T-helper 17 cell (primary cell): ENCODE measurements at places on chromosomes 7 and 10.

DNA sequence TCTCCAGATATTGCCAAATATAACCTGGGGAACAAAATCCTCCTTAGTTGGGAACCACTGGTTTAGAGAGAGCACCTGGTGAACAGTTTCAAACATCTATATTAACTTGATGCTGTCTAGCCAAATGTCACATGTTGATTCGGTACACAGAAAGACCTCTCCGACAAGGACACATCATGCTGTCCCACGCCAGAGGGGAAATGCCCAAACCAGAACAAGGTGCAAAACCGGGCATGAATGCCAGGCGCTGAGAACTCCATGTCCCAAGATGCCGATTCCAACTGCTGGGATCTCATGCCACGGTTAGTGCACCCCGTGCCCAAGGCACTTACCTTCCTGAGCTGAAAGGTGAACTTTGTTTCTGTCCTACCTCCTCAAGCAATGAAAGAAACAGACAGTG is 100.8 kb downstream of the SFMBT2 start:
- no peak overlapping the region for H3K27ac ChIP-seq
- H3K4me1 ChIP-seq = peaks cover 24% of the 10 kb centered on the region
- peaks cover 7% of the 10 kb centered on the region for H3K36me3 ChIP-seq
- DNase-seq = no peak

DNA sequence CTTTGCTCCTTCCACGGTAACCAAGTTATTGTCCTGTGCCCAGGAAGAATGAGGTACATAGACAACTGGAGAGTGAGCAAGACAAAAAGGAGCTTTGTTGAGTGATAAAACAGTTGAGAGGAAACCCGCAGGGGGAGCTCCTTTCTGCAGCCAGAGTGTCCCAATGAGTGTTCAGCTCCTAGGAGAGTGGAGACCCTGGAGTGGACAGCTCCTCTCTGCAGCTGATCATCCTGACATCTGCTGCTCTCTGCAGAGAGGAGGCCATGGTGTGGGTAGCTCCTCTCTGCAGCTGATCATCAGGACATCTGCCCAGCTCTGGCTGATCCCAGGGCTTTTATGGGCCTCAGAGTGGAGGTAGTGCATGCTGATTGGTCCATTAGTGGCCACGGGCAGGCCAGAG is 53.4 kb upstream of the PCDH15 start:
- no peak overlapping the region for H3K4me3 ChIP-seq
- H3K27ac ChIP-seq = no peak overlapping the region
- no peaks in the 10 kb centered on the region for H3K36me3 ChIP-seq
- no peaks in the 10 kb centered on the region for H3K4me1 ChIP-seq
- no peaks in the 10 kb centered on the region for H3K27me3 ChIP-seq

DNA sequence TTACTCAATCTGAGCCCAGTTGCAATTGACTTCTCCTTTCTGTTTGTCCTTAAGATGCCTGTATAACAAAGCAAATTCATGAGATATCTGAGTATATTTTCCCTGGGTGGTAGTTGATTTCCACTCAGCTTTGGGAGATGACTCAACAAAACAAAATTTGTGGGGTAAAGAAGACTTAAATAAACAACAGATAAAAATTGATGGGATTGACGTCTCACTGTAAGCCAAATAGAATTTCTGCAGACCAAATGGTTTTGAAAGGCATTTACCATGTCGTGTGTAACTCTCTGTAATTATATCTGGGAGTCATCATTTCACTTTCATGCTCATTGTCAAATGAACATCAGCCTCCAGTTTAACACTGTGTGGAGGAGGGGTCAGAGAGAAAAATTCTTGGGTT is 255.4 kb upstream of the MYO3A start:
- no peak for DNase-seq
- no peaks in the 10 kb centered on the region for H3K4me1 ChIP-seq
- H3K27me3 ChIP-seq = no peaks in the 10 kb centered on the region
- no peaks in the 10 kb centered on the region for H3K36me3 ChIP-seq
- H3K4me3 ChIP-seq = no peak overlapping the region

GRCh38 chr10:8349610-8350249 is 295.2 kb downstream of the GATA3 start:
- no peak overlapping the region for H3K4me3 ChIP-seq
- peaks cover 2% of the 10 kb centered on the region for H3K36me3 ChIP-seq
- no peak overlapping the region for H3K27ac ChIP-seq
- peaks cover 6% of the 10 kb centered on the region for H3K27me3 ChIP-seq

DNA sequence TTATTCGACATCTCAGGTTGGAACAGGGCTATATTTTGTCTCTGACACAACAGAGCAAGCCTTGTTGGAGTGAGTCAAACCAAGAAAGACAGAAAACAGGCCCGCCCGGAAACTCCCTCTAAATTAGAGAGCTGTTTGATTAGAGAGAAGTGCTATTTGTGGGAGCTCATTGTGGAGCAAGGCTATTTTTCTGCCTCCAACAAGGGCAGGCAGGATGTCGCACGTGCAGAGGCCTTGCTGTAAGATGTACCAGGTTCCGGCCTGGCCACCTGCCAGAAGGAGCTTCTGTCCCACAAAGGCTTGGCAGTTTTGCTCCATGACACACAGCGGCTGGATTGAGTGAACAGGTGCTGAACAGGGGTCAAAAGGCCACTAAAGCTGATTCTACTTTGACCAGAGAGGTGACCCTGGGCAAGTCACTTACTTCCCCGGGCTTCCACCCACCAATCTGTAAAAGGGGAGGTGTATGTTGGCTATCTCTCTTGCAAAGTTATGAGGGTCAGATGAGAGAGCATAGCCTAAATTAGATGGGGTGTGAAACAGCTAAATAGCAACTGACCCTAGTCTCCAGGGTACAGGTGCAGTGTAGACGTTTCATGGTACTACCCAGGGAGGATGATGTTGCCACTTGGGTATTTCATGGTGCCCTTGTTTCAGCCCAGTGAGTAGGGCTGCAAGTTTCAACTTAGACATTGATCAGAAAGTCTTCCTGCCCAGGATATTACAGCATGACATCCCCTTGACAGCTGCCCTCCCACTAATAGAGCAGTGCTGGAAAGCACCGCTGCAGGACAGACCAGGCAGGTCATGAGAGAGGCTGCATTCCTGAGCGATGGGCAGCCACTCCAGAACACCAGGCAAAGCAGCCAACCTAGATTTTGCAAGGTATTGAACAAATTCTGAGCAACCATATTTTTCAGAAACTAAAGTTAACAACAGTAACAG is 62.0 kb downstream of the VSTM4 start:
- H3K4me1 ChIP-seq = no peaks in the 10 kb centered on the region
- DNase-seq = no peak
- H3K27me3 ChIP-seq = peaks cover 50% of the 10 kb centered on the region

GRCh38 chr10:13184276-13184675 is 22.9 kb downstream of the MCM10 start:
- no peaks in the 10 kb centered on the region for H3K36me3 ChIP-seq
- no peak overlapping the region for H3K4me3 ChIP-seq
- H3K27me3 ChIP-seq = no peaks in the 10 kb centered on the region
- no peak overlapping the region for H3K27ac ChIP-seq
- H3K4me1 ChIP-seq = peaks cover 2% of the 10 kb centered on the region
- DNase-seq = no peak

- H3K4me3 ChIP-seq = no peak overlapping the region
- no peaks in the 10 kb centered on the region for H3K4me1 ChIP-seq
- peaks cover 13% of the 10 kb centered on the region for H3K27me3 ChIP-seq
- no peak for DNase-seq
Measured at GRCh38 chr10:4947635-4948596, 15.3 kb upstream of the AKR1C1 start.
